ENCODE measurements at places on chromosomes 11 and 22. TPM values are rescaled to one million over a fixed set of nuclear protein-coding genes. Genes with fewer than 3 reads are reported as not detected.

DNA sequence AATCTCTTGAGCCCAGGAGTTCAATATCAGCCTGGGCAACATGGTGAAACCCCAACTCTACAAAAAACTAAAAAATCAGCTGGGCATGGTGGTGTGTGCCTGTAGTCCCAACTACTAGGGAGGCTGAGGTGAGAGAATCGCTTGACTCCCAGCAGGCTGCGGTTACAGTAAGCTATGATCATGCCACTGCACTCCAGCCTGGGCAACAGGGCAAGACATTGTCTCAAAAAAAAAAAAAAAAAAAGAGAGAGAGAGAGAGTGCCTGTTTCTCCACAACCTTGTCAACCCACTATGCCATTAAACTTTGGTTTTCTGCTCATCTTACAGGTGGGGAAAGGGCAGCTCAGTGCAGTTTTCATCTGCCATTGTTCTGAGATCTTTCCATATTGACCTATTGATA, 5.1 kb downstream of the FOLR3 start:
- no peak for DNase-seq

DNA sequence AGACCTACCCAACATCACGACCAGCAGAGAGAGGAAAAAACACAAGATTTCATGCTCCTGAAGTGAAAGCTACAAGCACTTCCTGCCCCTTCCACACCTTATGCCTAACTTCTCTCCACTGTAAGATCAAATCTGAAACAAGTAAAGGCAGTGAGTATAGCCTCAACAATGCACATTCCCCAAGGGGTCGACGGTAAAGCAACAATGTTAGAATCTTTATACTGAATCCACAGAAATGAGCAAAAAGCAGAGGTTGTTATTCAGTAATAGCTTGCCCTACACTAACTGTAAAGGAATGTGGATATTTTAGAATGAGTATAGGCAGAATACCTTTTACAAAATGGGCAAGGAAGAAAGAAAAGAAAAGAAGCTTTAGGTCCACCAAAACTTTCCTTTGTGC, 15.6 kb downstream of the ARFGAP3 start:
- DNase-seq, result no peak

Gene CD3G
- 209 TPM for total RNA-seq

DNA sequence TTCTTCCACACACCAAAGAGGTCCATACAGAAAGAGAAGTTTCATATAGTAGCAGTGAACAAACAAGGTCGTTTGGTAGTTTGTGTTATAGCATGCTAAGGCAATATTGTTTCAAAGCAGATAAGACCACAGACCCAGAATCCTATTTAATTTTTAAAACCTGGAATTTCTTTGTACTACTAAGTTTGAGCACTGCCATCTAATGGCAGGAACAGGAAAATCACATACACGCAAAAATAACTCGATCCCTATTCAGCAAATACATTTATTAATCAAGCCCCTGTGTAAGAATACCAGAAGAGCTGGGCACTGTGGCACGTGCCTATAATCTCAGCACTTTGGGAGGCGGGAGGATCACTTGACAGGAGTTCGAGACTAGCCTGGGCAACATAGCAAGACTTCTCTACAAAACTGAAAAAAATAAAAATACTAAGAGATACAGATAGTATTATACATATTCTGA, 2.9 kb upstream of the BTBD10 start:
- DNase-seq, result no peak

DNA sequence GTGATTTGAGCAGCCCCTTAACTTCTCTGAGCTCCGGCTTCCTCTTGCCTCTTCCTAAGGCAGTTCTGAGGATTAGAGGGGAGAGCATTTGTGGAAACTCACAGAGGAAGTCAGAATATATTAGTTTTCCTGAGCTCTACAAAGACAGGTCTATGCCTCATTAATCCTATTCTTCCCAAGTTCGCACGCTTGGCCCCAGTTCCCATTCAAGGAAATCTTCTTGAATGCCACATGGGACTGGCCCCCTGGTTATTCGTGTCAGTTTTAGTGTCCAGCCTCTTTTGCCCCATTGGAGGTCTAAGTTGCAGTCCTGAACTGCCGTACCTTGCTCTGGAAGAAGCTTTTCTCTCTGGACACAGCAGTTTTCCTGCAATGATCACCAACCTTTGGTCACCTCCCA, 37.6 kb upstream of the ALX4 start:
- DNase-seq, result no peak

DNA sequence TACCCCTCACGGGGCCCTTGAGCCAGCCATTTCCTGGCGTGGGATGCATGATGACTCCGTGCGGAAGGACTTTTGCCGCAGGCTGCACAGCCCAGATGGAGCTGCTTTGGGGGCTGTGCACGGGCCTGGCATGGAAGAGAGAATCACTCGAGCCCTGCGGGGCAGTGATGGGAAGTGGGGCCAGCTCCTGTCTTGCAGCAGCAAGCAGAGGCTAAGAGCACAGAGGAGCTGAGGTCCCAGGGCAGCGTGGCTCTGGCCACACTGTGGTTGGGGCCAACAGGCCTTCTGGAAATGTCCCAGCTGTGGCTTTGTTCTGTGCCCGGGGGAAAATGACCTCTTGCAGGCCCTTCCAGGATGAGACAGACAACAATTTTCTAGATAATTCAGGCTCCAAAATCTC, 92.7 kb upstream of the TIMP3 start:
- no peak for DNase-seq

DNA sequence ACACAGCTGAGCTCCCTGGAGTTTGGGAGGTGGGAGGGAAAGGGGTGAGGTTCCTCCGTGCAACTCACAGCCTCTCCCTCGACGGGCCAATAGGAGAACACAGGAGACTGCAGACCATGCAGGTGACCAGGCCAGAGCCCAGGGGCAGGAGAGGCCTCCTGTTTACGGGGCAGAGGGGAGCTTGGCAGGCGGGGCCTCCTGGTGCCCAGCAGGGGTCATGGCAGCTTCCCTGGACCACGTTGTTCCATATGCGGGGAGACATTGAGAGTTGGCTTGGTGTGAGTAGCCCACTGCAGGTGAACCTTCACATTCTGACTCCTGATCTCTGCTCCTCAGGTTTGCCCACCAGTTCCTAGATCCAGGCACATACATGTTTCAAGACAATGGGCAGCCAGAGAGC, 19.3 kb upstream of the XKR3 start:
- DNase-seq, result no peak

DNA sequence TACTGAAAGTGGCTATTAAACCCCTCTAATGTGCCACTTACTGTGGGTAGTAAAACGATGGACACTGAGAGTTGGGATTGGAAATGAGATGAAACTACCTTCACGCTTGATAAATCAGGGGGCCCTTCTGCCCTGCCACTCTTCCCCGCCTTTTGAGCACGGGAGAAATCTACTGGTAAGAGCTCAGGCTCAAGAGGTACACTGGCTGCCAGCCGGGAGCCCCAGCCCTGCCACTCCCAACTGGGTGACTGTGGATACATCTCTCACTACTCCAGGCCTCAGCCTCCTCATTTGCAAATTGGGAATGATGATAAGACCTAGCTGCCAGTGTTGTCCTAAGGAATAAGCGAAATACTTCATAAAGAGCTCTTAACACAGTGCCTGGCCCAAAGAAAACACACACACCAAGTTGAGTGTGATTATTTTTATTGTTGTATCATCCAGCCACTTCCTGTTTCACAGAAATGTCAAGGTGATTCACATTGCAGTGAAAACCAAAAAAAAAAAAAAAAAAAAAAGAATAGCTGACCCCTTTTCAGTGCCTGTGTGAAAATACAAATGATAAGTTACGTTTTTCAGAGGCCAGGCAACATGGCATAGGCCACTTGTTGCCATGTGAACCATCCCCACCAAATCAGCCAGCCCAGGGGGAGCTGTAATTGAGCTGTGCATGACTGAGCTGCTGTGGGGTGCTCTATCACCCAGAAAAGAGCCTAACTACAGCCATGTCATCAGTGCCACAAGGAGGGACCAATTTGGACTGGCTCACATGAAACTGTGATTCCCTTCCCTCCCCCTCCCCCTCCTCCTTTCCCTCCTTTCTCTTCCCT, 4.4 kb upstream of the ZNRD2 start:
- DNase-seq, result no peak

Gene KBTBD3
- 13.2 TPM for total RNA-seq
